ENCODE measurements at places on chromosomes 12 and 14.

GRCh38 chr12:115712676-115713075 lies 564.8 kb downstream of the MED13L start:
- DNase-seq: no peak

DNA sequence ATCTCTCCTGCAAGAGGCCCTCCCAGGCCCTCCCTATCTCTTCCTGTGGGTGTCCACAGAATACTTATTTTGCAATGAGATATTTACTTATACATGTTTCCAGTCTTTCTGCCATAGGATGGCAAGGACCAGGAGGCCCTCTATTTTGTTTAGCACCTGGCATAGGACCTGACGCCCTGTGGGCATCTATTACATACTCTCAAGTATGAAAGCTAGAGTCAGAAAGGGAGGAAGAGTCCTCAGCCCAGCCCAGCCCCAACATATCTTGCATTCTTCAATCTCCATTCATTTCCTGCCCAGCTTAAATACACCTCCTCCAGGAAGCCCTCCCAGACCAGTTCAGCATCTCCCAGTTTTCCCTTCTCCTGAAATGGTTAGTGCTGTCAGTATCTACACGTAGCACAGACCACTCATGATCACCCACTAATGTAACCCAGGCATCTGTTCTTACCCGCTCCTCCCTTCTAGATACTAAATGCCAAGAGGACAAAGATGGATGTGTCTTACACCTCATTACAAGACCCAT lies 7.4 kb downstream of the FOXN4 start:
- DNase-seq: no peak

- DNase-seq: no peak
Measured at GRCh38 chr12:101781834-101782233, 42.6 kb upstream of the SYCP3 start.

DNA sequence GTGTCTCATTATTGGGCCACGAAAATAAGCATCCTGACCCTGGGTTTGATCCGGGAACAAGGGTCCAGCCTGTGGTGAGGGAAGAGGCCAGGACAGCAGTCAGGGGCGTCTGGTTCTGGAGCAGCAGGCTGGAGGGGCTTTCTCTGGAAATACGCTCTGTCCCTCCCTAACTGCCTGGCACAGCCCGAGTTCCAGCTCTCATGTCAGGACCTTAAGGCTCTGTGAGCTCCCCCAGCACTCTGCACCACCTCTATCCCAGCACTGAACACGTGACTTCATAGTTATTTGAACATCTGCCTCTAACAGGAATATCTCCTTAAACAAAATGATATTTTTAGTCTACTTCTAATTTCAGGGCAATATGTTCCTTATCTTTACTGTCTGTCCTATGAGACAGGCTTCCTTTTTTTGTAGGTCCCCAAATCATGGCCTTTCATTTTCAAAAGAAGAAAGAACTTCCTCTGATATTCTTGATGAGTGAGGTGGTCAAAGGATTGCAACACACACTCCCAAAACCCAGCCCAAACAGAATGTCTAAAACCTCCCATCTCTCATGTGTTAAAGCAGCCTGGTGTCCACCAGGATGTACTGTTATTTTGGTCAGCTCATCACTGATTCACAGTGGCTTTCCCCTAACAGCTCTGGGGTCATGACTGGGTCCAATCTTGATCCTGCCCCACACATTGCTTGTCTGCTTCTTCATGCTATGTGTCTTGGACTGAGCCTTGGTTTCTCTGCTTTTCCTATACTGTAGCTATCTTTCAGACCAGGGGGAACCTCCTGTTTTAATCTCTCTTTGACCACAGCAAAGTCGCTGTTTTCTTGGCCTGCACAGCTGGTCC lies 9.7 kb downstream of the AQP6 start:
- DNase-seq: no peak

GRCh38 chr12:29737644-29738043 lies 46.1 kb downstream of the TMTC1 start:
- no peak for DNase-seq

- no peak for DNase-seq
Measured at GRCh38 chr14:29037411-29037810, 270.8 kb downstream of the FOXG1 start.

GRCh38 chr14:48738186-48738925 lies 847.8 kb downstream of the RPS29 start:
- no peak for DNase-seq

DNA sequence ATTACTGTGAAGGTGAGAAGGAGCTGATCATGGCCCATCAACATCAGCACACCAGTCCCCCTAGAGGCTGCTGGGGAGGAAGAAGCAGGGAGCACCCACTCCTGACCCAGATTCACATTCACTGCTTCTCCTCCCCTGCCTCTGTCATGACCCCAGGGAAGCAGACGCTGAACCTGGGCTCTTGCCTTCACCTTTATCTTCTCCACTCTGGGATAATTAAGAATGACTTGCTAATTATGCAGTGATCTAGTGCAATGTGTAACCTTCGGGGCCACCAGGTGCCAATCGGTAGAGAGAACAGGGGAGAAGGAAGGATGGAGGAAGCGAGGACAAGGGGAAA lies 44.4 kb upstream of the IQSEC3 start:
- no peak for DNase-seq

- DNase-seq: no peak
Measured at GRCh38 chr14:69703047-69704039, 63.6 kb upstream of the SRSF5 start.

GRCh38 chr12:41304526-41304925 lies 116.4 kb downstream of the PDZRN4 start:
- no peak for DNase-seq

- no peak for DNase-seq
Measured at GRCh38 chr14:55318694-55319093, 47.5 kb downstream of the FBXO34 start.

DNA sequence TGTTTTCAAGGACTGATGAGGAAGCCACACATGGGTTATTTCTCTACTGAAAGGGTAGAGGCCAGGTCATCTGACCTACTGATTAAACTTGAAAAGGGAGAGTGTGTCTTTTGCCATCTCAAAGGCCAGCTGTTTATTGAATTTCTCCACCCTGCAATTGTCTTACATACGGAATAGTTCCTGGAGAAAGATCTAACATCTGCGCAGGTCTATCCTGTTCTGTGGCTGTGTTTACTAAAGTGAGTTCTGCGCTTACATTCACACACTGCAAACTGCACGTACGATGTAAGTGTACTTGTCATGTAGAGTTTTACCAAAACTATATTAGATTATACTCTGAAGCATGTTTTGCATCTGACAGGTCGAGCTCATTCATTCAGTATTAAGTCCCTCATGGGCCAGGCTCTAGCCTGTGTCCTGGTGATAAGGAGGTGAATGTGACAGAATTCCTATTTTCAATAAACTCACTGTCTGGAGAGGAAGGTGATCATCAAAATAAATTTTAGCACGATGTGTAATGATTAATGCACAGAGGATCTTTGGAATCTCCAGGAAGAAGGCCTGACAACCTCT lies 96.6 kb downstream of the PRKCH start:
- no peak for DNase-seq

GRCh38 chr14:101960225-101960624 lies 4.1 kb upstream of the DYNC1H1 start:
- no peak for DNase-seq

DNA sequence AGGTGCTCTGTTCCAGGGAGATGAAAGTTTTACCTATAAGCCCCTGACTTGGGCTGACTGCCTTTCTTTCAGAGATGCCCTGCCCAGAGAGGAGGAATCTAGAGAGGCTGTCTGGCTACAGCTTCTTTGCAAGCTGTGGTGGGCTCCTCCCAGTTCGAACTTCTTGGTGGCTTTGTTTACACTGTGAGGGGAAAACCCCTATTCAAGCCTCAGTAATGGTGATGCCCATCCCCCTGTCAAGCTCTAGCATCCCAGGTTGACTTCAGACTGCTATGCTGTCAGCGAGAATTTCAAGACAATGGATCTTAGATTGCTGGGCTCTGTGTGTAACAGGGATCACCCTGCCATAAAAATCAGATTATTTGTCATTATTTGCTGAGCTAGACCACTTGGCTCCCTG lies 377.6 kb downstream of the FLRT2 start:
- DNase-seq: no peak

- no peak for DNase-seq
Measured at GRCh38 chr12:120247621-120248030, 17.9 kb downstream of the PXN start.

DNA sequence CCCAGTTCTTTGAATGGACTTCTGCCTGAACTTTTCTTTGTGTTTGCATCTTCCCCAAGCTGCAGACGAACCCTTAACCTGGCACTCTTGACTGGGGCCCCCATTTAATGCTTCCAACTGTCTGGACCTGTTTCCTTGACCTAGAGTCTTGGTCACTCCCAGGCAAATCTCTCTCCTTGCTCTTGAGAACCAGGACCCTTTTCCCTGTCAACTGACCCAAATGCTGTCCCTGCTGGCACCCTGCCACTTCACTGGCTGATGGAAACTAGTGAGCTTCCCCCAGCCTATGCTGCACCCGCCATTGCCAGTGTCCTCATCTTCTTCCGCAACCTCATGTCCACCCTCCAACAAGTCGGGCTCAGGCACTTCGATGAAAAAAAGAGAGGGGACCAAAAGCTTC lies 79.5 kb downstream of the PRIMA1 start:
- DNase-seq: no peak

DNA sequence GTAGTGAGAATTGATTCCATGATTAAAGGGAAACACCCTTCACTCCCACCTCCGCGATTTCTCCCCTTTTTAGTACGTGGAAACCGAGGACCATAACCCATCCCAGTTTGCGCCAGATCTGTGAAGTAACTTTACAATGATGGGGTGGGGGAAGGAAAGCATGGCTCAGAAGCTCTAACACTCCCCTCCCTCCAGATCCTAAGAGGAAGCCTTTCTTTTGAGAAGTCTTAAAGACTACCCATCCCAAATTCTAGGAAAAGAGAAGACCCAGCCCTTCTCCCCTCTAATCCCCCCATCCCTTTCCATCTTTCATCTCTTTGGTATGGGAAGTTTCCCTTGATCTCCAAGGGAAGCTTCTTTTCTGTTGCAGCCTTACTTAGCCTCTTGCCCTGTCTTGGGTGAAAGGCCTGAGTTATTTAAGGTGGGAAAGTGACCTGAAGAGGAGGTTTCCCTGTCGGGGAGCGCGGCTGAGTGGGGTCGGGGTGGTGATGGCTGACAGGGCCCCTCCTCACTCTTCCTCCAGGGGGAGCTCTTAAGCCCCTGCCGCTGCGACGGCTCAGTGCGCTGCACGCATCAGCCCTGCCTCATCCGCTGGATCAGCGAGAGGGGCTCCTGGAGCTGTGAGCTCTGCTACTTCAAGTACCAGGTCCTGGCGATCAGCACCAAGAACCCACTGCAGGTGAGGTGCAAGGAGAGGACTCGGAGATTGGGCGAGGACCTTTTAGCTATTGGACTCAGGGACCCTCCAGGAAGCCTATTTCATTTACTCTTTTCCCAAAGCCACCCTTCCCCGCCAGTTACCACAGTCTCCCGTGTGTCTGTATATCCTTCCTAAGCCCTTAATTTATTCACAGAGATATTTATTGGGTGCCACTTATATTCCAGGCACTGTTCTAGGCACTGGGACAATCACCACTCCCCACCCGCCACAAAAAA lies 1.8 kb downstream of the MARCHF9 start:
- no peak for DNase-seq
